CD4-positive, alpha-beta T cell treated with Interleukin-10 for 1 hour (primary cell): ENCODE measurements at places on chromosomes 6 and 20.
A peak's percentile ranks its signal among the peaks of the same experiment; 100 is the strongest.

GRCh38 chr6:19035461-19036195 lies 648.5 kb downstream of the RNF144B start:
- DNase-seq, result no peak

GRCh38 chr6:32933661-32934085 lies 7.2 kb downstream of the HLA-DMB start:
- peak; percentile 82 for DNase-seq

GRCh38 chr20:33787253-33787891 lies 23.8 kb upstream of the CHMP4B start:
- DNase-seq, result no peak

DNA sequence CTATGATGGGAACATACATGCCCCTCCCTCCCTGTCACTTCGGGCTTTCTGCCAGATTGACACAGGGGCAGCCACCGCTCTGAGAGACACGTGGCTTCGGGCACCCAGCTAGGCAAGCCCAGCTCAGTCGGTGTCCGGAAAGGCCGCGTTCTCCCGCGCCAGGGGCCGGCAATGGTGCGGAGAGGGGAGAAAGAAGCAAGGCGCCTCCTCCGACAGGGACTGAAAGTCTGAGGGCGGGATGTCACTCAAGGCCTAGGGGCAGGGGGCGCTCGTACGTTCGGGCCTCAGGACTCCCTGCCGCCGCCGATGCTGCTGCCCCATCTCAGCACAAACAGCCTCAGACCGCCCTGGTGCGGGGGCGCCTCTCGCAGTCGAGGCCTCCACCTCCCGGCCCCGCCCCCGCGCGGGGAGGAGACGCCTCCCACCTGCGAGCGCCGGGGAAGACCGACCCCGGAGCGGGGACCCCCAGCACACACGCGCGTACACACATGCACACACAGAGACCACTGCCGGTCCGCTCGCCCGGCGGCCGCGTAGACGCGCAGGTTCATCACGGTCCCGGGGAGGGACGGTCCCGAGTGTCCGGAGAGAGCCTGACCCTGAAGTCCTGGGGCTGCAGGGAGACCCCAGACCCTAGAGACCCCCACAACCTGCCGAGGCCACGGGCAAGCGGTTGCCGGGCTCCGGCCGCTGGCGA lies 1.9 kb downstream of the GRM4 start:
- DNase-seq, result peak; percentile 43

- no peak for DNase-seq
These were observed 1.0 kb downstream of the MRPS26 start for GRCh38 chr20:3046677-3047462.

DNA sequence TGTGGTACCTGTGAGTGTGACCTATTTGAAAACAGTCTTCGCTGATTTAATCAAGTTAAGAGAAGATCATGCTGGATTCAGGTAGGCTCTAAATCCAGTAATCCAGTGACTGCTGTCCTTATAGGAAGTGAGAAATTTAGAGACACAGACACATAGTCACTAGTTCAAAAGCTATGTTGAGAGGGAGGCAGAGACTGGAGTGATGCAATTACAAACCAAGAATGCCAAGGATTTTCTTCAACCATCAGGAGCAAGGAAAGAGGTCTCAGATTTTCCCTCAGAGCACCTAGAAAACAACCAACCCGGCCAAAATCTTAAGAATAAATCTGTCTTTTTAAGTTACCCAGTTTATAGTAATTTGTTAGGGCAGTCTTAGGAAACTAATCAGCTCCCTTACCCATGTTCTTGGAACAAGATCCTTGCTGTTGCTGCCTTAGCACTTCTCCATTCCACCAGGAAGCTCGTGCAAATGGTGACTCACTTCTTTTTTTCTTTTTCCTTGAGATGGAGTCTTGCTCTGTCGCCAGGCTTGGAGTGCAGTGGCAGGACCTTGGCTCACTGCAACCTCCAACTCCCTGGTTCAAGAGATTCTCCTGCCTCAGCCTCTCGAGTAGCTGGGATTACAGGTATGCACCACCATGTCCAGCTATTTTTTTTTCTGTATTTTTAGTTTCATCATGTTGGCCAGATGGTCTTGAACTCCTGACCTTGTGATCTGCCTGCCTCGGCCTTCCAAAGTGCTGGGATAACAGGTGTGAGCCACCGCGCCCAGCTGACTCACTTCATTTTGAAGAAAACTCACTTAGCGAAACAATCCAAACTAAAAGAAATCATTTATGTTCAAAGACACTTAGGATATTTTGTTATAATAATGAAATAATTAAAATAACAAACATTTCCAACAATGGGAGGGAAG lies 34.4 kb upstream of the ZNF184 start:
- no peak for DNase-seq

DNA sequence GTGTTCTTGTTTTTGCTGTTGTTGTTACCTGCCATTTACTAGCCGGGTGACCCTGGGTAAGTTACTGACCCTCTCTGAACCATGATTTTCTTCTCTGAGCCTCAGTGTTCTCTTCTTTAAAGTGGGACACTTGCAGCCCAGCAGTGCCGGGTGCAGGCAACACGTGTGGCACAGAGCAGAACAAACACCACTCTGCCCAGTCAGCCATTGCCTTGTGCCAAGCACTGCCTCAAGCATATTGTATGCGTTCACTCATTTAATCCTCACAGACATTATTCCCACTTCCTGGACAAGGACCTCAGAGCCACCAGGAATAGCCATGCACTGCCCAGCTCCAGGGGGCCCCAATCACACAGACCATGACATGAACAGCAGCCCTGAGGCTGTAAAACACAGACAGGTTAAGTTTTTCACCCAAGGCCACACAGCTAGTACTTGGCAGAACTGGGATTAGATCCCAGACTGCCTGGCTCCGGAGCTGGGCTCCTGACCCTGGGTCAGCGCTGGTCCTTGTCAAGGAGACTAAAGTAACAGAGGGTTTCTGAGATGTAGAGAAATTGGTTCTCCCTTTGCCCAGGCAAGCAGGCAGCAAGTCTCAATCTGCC lies 74.0 kb upstream of the PTPN1 start:
- no peak for DNase-seq

- no peak for DNase-seq
These were observed 440.0 kb downstream of the HAO1 start for GRCh38 chr20:7500231-7500663.

DNA sequence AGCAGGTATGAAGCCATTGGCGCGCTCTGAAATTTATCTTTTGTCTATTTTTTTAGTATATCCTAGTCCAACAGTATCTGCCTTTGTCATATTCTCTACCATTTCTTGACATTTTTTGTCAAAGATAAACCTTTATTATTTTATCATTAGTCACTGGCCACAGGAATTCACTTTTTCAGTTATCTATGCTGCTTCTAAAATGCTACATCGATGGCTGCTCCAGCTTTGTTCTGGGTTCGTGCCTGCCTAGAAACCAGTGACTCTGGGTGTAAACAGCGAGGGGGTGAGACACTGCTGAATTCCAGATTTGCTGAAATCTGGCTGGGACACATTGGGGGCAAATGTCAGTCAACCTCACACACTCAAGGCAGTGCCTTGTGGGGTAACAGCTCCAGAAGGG lies 193.4 kb downstream of the CDC5L start:
- DNase-seq, result no peak

- DNase-seq, result no peak
These were observed 301.3 kb upstream of the JARID2 start for GRCh38 chr6:14944593-14944992.

DNA sequence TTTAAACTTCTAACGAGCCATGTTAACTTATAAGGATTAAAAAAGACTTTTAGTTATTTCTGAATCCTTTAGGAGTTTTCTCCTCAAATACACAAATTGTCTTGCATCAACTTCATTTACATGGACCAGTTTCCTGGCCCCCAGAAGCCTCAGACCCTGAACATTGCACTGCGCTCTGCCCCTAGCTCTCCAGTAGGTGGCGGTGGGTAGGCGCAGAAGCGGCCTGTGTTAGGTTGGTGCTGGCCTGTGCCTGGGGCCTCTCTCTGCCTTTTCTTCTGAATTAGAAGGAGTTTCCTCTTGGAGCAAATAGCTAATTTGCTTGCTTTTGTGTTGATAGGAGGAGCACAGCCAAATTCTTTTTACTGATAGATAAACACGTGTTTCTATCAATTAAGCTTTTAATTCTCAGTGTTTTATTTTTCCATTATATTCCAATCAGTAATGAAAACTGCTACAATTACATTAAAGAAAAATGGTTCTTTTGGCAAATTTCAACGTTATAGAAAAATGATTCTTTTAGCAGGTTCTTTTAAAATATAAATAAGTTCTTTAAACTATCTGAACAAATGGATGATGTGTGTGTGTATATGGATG lies 44.4 kb downstream of the DTD1 start:
- DNase-seq, result peak; percentile 50
